ENCODE measurements at places on chromosomes 7 and 10. TPM values are rescaled to one million over a fixed set of nuclear protein-coding genes. Genes with fewer than 3 reads are reported as not detected.

DNA sequence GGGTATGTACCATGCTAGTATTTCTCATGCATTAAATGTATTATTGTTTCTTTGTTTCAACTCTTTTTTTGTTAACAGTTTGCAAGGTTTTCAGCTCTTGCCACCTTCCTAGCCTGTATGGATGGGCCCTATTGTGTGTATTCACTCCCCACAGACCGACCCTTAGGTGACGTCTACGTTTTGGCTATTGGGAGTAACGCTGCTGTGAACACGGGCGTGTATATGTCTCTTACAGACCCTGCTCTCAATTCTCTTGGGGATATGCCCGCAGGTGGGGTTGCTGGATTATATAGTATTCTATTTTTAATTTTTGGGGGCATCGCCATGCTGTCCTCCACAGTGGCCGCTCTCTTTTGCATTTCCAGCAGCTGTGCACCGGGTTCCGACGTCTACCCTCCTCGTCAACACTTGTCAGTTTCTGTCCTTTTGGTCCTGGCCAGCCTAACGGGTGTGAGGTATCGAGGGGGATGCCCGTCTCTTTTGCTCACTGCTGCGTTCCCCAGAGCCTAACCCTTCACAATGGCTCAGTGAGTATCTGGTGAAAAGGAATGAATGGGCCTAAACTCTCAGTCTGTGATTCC, 64.1 kb upstream of the GNA12 start:
- DNase-seq: no peak

The CTTNBP2 gene
- 41.1 TPM for total RNA-seq

The VPS50 gene
- total RNA-seq: 33.8 TPM

- DNase-seq: no peak
Measured at GRCh38 chr7:23020742-23021401, 6.9 kb upstream of the HYCC1 start.

The GBX1 gene
- not detected for total RNA-seq

- no peak for DNase-seq
Measured at GRCh38 chr7:134925766-134926165, 60.5 kb upstream of the AGBL3 start.

DNA sequence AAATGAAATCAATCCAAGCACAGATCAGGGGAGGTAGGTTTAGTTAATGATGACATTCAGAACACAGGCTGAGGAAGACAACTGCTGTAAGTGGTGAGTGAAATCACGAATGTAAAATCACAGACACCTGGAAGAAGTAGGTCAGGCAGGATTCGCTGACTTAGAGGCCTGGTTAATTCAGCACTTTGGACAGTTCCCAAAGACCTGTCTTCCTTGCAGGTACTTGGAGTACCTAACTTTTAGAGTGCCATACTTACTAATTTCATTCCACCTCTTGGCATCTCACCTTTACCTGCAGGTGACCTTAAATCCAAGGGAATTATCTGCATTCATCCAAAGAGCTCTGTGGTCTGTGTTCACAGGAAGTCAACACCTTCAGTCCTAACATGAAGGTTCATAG, 822.3 kb downstream of the PHTF2 start:
- peak; percentile 16 for DNase-seq

GRCh38 chr7:78895393-78895792, 558.1 kb downstream of the MAGI2 start:
- no peak for DNase-seq

GRCh38 chr7:135681762-135682161, 19.4 kb downstream of the STMP1 start:
- no peak for DNase-seq

GRCh38 chr7:138785587-138786437, 12.0 kb upstream of the TMEM213 start:
- no peak for DNase-seq

The ITPRID1 gene
- total RNA-seq: not detected

DNA sequence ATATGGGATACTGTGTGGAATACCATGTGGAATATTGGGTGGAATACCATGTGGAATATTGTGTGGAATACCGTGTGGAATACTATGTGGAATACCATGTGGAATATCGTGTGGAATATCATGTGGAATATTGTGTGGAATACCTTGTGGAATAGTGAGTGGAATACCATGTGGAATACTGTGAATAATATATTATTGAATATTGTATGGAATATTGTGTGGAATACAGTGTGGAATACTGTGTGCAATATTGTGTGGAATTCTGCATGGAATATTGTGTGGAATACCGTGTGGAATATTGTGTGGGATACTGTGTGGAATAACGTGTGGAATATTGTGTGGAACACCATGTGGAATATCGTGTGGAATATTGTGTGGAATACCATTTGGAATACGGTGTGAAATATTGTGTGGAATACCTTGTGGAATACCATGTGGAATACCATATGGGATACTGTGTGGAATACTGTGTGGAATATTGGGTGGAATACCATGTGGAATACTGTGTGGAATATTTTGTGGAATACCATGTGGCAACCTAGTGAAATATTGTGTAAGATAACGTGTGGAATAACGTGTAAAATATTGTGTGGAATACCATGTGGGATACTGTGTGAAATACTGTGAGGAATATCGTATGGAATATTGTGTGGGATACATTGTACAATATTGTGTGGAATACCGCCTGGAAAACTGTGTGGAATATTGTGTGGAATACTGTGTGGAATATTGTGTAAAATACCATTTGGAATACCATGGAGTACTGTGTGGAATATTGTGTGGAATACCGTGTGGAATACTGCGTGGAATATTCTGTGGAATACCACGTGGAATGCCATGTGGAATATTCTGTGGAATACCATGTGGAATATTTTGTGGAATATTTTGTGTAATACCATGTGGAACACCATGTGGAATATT, 133.9 kb upstream of the CHST15 start:
- no peak for DNase-seq

DNA sequence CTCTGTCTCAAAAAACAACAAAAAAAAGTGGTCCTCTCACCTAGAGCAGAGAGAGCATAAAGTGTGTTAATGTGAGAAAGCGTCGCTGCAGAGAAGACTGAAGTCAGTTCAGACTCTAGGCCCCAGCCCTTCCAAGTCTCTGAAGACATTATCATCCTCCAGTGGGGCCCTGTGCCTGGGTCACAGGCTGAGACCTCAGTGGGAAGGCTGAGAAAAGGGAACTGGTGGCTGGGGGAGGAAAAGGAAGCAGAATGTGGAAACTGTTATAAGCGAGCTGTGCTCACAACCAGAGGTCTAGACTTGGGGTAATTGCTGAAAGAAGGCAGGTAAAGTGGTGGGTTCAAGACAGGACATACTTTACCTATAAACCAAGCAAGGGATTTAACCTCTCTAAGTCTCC, 4.9 kb upstream of the RRP12 start:
- DNase-seq: no peak

DNA sequence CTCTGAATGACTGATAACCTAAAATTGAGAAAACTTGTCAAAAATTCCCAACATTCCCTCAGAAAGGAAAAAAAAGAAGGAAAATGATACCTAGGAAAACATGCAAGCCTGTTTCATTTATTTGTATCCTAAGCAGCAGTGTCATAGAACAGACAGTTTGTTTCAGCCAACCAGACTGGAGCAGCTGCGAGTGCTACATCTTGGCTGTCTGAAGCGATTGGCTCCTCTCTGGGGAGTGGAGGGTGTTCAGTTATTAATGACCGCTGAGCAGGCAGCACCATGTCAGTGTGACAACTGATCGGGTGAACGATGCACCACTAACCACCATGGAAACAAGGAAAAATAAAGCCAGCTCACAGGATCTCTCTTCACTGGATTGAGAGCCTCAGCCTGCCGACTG, at the start of gene LRRN3:
LRRN3 (plus strand) TSS at position 282 of the 400 bp plus-strand sequence. CDS start 31,646 bp downstream, outside the sequence.
- DNase-seq: no peak

DNA sequence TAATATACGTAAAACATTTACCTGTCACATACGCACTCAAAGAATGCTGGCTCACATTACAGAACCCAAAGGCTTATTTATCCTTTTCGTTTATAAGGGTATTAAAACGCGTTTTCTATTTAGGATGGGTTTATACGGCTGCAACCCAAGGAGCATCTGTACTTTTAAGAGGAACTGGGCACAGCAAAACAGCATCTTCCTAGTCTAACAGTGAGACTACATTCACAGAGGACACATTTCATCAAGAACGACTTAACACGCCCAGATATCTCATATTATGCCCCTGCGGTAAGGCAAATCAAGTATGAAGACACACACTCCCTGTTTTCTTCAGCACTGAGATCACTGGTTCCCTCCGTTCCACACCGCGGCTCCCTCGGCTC, 533 bp upstream of the DMTF1 start:
- no peak for DNase-seq

DNA sequence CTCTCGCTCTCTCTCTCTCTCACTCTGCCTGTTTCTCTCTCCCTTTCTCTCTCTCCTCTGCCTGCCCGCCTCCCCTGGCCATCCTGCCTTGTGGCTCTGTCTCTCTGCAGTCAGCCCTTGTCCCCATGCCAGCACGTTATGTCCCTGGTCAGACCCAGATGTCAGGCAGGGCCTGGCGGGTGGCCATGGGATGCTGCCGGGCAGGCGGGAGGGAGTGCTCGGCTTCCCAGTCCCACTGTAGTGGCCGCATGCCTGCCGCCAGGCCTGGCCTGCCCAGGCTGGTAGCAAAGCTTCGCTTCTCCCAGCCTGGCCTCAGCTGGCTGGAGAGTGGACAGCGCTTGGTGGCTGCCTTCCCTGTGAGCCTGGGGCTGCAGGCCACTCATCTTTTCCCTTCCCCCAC, 121.5 kb upstream of the ZNF716 start:
- no peak for DNase-seq

DNA sequence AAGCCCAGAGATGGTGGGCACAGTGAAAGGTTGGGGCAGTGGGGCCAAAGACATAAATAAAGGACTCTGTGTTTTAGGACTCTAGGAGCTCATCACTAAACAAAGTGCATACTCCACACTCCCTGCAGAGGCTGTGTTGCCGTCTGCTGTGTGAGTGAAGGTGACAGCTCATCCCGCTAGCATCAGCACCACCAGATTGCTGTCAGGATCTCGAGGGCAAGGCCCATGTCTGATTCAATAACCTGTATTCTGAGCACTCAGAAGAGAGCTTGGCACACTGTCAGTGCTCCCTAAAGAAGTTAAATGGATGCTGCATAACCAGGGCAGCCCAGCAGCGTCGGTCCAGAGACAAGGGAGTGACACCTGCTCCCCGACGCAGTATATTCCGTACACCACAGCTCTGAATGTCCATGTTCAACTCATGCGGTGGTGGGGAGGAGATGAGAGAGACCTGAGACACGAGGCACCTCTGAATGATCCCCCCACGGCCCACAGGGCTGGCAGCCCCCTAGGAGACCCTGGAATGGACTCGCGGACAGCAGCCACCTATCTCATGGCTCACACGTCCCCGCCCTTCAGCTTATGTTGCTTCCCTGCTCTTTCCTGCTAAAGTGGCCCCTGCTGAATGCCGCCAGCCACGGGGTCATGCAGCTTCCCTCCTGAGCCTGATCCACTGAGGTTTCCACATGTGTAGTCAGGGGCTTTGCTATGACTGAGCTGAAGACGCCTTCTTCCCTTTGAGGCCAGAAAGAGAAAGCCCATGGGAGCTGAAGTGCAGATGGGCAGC, 132.7 kb upstream of the KCNMA1 start:
- DNase-seq: no peak

The GIMAP8 gene
- total RNA-seq: 24.3 TPM

The DGKB gene
- total RNA-seq: 1.5 TPM

- no peak for DNase-seq
Measured at GRCh38 chr7:44486693-44487092, 3.8 kb downstream of the NUDCD3 start.

The TMEM139 gene
- total RNA-seq: 36.7 TPM

The PVRIG gene
- 3.2 TPM for total RNA-seq

- DNase-seq: no peak
Measured at GRCh38 chr10:83253011-83253671, 886.2 kb upstream of the GHITM start.

GRCh38 chr7:51237446-51238133, 79.0 kb downstream of the COBL start:
- DNase-seq: no peak

The PON2 gene
- total RNA-seq: 191 TPM

- no peak for DNase-seq
Measured at GRCh38 chr7:2983586-2983985, 60.1 kb downstream of the CARD11 start.

The SHTN1 gene
- 44.2 TPM for total RNA-seq

DNA sequence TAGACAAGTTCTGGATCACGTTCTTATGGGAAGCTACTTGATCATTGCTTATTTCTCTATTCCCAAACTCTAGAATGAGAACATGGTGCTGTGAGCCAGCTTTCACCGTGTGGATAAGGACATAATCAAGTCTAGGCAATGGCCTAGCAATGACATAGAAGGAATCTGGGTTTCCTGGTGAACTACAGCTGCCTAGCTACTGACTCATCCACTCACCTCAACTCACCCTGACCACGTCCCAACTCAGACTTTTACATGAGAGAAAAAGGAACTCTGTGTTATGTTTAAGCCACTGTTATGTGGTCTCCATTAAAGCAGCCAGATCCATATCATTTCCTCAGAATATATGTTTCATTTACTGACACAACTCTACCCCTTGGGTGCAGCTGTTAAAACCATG, 18.8 kb upstream of the MET start:
- no peak for DNase-seq

- no peak for DNase-seq
Measured at GRCh38 chr10:10489076-10489475, 528.6 kb upstream of the CELF2 start.

The VSTM2A gene
- total RNA-seq: not detected

The DGKI gene
- 1.3 TPM for total RNA-seq

The WEE2 gene
- total RNA-seq: 0.06 TPM

The SYT15 gene
- 12.7 TPM for total RNA-seq
